MV-4-11 (cell line): ENCODE measurements at places on chromosomes 12 and 14.

- no peak for DNase-seq
Observed at GRCh38 chr14:95761436-95761835, 47.5 kb upstream of the TCL1A start.

GRCh38 chr12:113467502-113468364, 3.9 kb downstream of the LHX5 start:
- no peak for DNase-seq

- DNase-seq = no peak
Observed at GRCh38 chr12:9943240-9943639, 11.1 kb upstream of the CLEC2A start.

GRCh38 chr12:19026034-19026433, 103.5 kb upstream of the PLEKHA5 start:
- DNase-seq = no peak

DNA sequence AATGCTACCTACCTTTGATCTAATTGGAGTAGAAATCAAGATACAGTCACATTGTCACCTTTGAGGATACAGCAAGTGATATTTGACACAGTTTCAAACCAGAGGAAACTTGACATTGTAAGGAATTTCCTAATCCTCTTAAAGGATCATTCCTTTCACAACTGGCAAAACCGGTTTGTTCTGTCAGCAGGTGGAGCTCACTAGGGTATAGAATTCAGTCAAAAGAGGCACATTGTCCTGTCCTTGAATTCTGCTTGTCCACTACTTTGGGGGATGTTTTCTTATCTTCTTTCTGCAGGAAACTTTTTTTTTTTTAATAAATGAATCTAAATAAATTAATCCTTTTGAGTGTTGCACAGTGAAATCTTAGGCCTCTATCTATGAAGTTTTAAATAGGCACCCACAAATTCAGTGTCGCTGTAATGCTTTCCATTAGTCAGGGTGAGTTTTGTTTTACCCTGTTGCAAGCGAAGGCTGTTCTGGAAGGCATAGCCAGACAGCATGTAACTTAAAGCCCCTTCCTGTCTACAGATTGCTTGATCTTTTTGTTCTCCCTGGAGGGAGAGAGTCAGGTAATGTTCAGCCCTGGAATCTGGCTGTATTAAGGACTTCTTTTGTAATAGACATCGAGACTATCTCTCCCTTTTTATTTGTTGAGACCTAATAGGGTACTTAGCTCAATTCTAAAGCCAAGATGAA, 285.0 kb upstream of the RGS6 start:
- no peak for DNase-seq

DNA sequence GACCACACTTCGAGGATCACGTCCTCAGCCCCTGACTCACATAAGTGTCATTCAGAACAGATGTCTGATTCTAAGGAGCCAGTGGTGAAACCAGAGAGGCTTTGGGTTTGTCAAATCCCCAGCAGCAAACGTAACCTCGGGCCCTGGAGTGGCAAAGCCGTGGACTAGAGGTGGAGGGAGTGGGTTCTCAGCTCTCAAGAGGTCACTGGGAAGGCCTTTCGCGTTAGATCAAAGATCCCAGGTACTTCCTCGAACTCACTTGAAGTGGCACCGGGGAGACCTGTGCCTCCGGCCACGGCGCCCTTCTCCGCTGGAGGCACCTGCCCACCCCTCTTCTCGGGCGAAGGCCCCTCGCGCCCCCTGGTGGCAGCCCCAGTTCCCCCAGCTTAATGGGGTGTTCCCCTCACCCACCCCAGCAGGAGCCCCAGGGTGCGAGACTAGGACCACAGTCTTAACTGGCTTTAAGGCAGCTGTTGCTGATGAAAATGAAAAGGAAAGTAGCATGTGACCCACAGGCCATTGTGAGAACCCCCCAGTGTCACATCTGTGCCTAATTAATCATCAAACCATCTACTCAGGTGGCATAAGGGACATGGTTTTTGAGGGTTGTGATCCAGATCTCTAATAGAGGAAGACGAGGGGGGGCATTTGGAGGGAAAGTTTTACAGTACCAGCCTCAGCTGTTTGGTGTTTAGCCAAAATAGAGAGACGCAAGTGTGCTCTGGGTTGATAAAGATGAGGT, 672 bp upstream of the ESR2 start:
- DNase-seq = no peak

GRCh38 chr14:68473794-68474193, 319.1 kb downstream of the ZFP36L1 start:
- DNase-seq = peak; percentile 45
